Stimulated activated CD4-positive, alpha-beta T cell treated with anti-CD3 and anti-CD28 coated beads, Interleukin-15, amount 100 ng/mL, for 1 hour (primary cell): ENCODE measurements at places on chromosomes 6 and 20.

- DNase-seq: no peak
Measured at GRCh38 chr6:102298051-102298450, 904.5 kb downstream of the GRIK2 start.

GRCh38 chr20:59171986-59172385 is 8.4 kb downstream of the ZNF831 start:
- DNase-seq: no peak

GRCh38 chr6:151428093-151428735 is 23.7 kb downstream of the RMND1 start:
- DNase-seq: no peak

DNA sequence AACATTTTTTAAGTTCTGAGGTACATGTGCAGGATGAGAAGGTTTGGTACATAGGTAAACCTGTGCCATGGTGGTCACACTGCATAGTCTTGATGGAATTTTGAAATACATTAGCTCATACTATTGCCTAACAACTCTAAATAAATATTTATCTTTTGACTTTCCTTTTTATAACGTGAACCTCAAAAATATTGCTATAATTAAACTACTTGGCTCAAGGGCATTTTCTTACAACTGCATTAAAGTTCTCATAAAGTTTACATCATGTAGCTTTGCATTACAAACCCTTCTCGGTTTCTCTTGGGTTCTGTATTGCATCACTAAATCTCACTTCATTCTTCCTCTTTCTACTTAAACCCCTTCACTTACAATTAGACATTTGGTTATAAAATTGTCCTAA is 636.0 kb upstream of the PTCHD4 start:
- DNase-seq: no peak

DNA sequence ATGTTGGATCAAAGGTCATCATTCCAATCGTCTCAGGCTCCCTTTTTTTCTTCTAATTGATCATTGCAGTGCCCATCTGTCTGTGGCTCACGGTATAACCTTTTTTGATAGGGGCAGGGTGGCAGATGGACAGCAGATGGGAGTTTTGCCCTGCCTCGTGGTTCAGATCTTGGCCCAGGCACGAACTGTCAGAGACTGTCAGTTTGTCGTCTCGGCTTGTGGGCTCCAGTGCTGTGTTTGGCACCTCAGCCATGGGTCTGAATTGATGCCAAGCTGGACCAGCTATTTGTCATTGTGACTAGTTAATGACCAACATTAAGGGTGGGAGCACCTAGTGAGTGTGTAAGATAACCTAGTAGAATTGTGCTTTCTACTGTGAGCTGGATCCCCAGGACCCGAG is 197.6 kb downstream of the PRL start:
- no peak for DNase-seq

- no peak for DNase-seq
Measured at GRCh38 chr6:116779573-116780164, 14.2 kb upstream of the FAM162B start.
